ENCODE measurements at places on chromosomes 6 and 20. TPM values are rescaled to one million over a fixed set of nuclear protein-coding genes. Genes with fewer than 3 reads are reported as not detected.

GRCh38 chr6:31131595-31131994, 7.3 kb downstream of the PSORS1C2 start:
- DNase-seq = no peak

- no peak for DNase-seq
Measured at GRCh38 chr6:125979101-125979500, 7.2 kb upstream of the TRMT11 start.

DNA sequence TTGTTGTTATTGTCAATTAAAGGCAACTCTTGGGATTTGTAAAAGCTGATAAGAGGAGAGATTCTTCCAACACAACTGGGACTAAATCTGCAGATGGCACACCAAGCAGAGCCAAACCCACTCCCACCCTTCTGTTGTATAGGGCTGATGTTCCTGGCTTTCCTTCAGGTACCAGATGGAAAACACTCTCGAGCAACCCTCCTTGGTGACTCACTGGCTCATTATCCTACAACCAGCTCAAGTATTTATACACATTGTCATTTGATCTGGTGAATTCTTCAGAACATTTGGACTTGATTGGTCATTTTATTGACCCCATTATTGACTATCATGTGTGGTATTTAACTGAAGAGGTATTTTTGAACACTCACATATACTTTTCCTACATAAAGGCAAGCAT, 190.3 kb upstream of the PCSK2 start:
- no peak for DNase-seq

GRCh38 chr6:34544776-34545471, 11.2 kb downstream of the SPDEF start:
- DNase-seq = no peak

- DNase-seq = no peak
Measured at GRCh38 chr6:136763255-136763654, 29.0 kb downstream of the MAP3K5 start.

GRCh38 chr6:36432151-36432671, 10.4 kb downstream of the PXT1 start:
- no peak for DNase-seq

- no peak for DNase-seq
Measured at GRCh38 chr6:121143476-121143875, 190.8 kb downstream of the TBC1D32 start.

DNA sequence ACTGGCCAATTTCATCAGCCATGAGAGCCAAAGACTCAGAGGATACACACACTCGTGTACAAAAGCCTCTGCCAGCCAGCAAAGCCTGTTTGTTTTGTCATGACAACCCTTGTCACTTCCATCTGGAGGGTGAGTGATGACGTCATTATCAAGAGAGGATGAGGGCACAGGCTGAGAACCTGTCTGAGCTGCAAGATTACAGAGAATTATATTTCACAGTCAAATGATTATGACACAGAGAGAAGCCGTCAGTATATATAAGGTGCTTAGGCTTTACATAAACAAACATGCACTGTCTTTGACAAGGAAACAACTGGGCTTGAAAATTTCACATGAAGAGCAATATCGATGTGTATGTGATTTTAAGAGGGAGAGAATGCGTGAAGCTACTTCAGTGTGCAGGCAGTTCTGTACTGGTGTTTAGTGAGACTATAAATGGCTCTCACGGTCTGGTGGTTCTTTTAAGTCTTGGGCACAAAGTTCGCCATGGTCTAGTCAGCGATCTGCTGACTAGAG, 36.5 kb upstream of the BCLAF1 start:
- DNase-seq = no peak

DNA sequence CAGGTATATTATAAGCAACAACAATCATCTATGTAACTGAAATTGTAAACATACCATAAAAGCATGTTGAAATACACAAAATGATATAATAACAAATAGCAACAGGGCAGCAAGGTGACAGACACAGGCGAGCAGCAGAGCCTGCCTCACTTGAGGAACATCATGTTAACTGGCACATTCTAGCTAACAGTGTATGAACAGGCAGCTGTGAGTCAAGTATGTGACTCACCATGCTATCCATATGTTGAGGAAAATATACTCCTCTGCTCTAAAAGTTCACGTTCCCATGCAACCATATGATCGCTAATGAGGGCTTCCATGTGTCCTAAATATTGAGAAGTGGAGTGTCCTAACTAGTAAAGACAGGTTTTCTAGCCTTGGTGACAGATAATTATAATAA, 18.4 kb downstream of the SERAC1 start:
- no peak for DNase-seq

DNA sequence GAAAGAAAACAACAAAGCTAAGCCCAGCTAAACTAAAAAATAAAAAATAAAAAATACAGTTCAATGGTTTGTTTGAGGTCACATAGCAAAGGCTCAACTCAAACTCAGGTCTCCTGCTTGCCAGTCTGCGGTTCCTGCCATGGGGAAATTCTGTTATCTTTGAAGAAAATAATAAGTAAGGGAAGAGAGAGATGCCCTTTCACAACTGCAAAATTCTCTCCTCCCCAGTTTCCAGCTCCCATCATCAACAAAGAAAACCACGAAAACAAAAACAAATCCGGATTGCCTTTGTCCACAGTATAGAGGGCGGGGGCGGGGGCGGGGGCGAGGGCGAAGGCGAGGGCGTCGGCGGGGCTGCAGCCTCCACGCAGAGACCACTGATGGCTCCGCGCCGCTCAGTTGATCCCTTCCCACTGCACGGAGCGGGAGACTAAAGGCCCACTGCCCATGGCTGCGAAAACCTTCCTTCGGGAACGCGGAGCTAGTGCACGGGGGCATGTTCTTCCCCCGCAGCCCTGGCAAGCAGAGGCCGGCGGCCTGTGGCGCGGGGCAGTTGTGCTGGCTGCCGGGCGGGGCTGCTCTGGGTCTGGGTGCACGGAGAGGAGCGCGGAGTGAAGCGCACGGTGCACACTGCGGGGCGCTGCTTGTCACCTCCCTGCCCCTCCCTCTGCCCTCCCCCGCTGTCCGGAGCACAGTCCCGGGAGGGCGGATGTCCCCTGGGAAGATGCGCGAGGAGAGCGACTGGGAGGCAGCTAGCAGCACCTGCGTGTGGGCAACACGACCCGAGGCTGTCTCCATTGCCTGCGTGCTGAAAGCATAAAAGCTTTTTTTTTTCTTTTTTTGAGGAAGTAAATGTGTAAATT, 54.1 kb upstream of the TPD52L1 start:
- DNase-seq = no peak

DNA sequence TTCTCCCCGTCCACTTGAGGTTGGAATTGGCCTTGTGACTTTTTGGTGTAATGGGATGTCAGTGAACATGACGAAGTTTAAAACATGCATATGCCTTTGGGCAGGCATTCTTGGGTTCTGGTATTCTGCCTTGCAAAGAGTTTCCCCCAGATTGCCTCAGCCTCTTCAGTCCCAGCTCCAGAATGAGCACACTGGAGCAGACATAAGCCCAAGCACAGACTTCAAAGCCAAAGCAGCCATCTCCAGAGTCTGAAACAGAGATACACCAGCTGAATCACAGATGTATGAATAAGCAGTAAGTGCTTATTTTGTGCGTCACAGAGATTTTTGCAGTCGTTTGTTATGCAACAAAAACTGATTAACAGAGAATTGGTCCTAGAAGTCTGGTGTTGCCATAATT, 546.0 kb downstream of the FRK start:
- no peak for DNase-seq

- no peak for DNase-seq
Measured at GRCh38 chr20:6060213-6060612, 6.4 kb upstream of the LRRN4 start.

GRCh38 chr6:4346659-4347333, 211.4 kb upstream of the ECI2 start:
- DNase-seq = no peak

- no peak for DNase-seq
Measured at GRCh38 chr20:58306421-58307261, 2.9 kb upstream of the RAB22A start.

- no peak for DNase-seq
Measured at GRCh38 chr6:96645106-96645505, 82.2 kb downstream of the FHL5 start.

DNA sequence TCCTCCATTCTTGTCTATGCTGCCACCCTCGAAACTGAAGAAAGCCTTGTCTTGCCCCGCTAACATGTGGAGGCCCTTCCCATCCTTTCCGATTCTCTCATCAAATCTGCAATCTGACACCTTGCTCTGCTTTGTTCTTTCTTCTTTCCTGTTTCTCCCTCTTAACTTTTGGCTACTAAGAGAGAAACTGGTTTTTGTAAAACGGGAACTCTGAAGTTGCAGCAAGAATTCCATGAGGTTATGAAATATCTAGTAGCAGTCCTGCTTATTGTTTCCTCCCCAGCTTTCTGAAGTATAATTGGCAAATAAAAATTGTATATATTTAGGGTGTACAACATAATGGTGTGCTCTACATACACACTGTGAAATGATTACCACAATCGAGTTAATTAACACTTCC, 80.2 kb downstream of the MAP7 start:
- no peak for DNase-seq

DNA sequence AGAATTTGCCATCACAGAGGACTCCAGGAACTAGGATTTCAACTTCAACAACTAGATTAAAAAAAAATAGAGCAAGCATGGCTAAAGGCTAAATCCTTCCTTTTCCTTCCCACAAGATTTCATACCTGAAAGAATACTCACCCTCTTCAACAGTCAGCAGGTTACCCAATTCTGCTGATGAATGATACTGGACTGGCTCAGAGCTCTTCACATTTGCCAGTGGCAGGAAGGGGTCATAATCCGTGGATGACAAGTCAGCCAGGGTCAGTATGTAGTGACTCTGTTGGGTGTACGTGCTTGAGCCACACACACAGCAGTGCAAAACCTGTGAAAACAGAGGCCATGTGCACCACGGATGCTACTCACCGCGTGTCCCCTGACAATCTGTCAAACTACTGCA, 152.9 kb downstream of the INSM1 start:
- DNase-seq = no peak

DNA sequence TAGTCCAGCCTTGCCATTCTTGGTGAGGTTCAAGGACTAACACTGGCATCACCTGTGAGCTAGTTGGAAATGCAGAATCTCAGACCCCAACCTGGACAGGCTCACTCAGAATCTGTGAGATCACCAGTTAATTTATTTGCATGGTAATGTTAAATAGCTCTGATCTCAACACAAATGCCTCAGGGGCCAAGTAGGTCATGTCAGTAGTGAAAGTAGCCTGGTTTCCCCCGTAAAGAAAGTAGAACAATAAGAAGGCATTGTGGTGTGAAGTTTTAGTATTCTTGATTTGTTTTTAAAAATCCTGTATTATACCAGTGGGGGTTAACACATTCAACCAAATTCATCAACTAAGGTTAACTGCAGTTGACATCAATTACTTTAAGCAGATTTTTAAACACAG, 105.5 kb downstream of the PPP1R14C start:
- DNase-seq = no peak

DNA sequence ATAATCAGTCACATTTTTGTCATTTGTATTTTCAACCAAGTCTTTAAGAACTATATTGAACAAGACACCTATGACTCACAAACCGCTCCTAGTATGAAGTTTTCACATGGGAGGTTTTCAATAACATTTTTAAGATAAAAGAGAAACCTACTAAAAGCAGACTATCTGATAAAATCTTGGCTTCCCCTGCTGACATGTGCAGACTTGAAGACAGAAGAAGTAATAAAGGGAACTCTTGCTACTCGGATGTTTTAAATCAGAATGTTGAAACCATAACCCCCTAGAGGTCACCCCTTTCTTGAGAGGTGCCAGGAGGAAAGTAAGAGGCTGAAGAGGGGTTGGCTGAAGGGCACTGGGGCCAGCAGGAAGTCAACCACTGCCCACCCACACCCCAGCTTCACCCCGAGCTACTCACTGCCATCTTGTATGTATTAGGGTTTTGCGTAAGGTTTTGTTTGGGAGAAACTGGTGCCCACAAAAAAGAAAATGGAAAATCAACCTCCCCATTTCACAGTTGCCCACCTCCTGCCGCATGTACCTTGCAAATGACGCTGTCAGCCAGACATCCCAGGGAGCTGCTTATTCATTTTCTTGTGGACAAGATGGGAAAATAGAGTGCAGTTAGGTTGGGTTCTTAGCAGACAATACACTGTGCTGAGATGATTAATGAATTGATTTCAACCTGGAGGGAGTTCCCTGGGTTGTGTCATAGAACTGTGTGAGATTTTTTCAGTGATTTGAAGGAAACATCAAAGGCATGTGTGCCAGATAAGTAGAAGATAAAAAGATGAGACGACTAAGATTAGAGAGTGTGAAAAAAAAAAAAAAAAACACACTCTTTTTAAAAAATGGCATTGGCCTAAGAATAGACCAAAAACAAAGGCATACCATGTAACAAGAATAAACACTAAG, 83.2 kb upstream of the TAB2 start:
- DNase-seq = no peak

- no peak for DNase-seq
Measured at GRCh38 chr20:38995536-38996044, 33.4 kb downstream of the DHX35 start.

GRCh38 chr6:135576055-135576454, 78.5 kb upstream of the AHI1 start:
- DNase-seq = no peak

GRCh38 chr6:125310994-125311649, 9.4 kb upstream of the HDDC2 start:
- no peak for DNase-seq

- no peak for DNase-seq
Measured at GRCh38 chr6:111423960-111424846, 58.8 kb downstream of the REV3L start.

GRCh38 chr6:161918628-161919205, 644.9 kb upstream of the AGPAT4 start:
- DNase-seq = no peak

DNA sequence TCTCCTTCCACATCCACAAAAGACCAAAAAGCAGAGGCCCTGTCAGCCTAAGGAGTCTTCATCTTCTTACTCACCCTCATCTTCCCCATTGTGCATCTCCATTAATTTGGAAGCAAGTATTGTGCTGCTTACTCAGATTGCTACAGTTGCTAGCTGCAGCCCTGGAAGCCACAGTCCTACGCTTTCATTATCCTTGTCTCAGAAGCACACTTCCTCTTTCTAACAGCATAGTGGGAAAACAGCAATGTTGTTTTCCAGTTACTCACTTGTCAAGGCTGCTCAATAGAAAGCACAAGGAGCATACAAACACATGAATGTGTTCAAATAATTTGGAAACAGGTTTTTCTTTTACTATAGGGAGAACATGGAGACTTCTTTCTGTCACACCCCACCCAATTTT, 76.6 kb upstream of the RBM24 start:
- DNase-seq = no peak

The SLC22A7 gene
- not detected for total RNA-seq

The COL21A1 gene
- 5.4 TPM for total RNA-seq

The FAM184A gene
- 6.8 TPM for total RNA-seq

The SLC17A1 gene
- total RNA-seq = not detected

The PBOV1 gene
- not detected for total RNA-seq

The FAXC gene
- total RNA-seq = 1.6 TPM

The MC3R gene
- total RNA-seq = not detected

The FOXS1 gene
- not detected for total RNA-seq

The GTSF1L gene
- total RNA-seq = not detected
